ENCODE measurements at places on chromosomes 5 and 9.

- DNase-seq, result no peak
Observed at GRCh38 chr5:154358516-154359220, 87.1 kb upstream of the SAP30L start.

DNA sequence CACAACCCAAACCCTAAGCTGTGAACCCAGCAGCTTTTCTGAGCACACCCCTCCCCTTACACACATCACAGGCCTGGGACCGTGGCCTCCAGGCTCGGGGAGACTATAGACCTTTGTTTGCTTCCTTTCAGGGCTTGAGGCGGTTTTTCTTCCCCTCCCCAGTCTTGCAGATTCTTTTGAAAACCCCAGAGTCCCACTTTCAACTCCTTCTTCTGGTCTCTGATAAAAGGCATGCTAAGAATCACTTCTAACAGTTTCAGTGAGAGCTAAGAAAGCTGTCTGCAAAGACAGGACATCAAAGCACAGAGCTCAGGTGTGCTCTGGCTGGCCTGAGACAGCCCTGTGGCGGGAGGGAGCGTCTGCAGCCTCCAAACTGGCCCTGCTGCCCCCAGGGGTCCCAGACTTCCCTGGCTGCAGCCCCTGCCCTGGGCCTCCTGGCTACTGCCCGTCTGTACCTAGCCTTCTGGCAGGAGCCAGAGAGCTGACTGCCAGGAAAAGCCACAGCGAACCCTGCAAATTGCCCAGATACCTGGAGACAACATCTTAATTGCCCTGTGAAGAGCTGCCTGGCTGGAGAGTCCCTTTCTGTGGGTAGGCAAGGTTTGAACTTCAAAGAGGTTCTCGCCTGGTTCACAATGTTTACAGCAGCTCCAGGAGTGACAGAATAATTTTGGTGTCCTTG lies 138.9 kb downstream of the GADD45G start:
- DNase-seq, result peak; percentile 63

DNA sequence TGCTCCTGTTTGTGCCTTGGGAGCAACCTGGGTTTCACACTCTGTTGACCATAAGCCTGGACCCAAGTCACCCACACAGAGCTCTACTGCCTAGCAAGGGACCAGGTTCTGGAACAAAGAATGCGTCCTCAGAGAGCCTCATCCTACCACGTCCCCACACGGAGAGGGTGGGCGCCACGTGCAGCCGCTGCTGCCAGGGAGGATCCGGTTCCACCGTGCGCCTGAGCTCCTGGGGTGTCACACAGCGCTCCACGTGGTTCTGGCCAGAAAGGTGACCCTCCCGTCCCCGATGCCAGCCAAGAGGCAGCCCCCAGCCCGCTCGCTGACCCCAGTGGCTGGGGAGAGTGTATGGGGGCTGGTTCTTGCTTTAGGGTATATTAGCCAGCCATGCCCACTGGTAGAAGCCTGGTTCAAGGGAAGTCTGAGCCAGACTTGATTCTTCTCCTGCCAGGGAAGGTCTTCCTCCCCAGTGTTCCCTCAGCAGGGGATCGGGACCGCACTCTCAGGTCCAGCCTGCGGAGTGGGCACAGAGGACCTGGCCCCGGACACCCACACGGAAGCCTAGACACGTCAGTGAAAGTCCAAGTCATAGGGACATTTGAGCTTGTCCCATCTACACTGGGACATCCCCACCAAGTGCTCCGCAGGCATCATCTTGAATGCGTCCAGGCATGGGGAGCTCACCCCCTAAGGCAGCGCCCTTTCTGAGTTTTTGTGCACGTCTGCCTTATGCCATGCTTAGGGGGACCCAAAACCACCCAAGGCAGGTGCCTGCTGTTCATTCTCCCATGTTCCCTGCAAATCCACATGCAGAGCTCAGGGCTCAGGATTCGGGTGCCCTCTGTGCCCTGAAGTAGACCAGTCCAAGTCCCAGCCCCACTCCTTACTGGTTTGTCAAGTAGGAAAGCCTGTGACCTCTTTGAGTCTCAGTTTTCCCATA lies 2.4 kb downstream of the FCN1 start:
- no peak for DNase-seq

DNA sequence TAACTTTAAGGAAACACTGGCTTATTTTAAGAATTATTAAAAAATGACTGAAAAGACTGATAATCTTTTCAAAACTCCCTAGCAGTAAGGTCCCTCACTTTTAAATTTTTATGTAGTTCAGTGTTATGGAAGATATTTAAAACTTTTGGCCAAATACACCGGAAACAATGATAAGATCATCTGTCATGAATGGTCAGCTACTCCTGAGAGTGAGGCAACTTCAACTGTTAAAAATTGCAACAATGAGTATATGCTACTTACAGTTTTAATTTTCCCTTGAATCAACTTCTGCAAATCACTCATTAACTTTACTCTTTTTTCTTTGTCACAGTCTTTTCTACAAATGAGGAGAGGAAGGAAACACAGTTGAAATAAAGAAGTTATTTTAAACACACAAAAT lies 10.8 kb downstream of the PUM3 start:
- no peak for DNase-seq

- DNase-seq, result no peak
Observed at GRCh38 chr5:36630201-36631145, 24.1 kb downstream of the SLC1A3 start.

- DNase-seq, result no peak
Observed at GRCh38 chr5:171978519-171978918, 27.9 kb downstream of the FBXW11 start.

DNA sequence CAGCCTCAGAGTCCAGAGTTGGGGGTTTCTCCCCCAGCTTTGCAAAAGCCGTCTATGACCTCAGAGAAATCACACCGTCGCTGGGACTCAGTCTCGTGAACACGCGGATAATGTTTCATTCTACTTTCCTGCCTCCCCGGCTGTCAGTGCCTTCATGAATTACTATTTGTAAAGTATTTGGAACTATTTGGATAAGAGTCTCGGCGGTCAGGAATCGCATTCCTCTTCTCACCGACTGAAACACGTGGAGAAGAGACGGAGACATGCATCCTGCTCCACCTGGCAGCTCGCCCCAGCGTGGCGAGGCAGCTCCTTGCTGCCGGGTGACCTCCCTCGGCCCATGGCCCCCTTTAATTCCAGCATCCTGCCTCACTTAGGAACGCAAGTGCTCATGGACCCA lies 23.9 kb downstream of the IRX2 start:
- no peak for DNase-seq

- no peak for DNase-seq
Observed at GRCh38 chr5:5932824-5933223, 445.5 kb downstream of the MED10 start.

- DNase-seq, result no peak
Observed at GRCh38 chr9:89880721-89881120, 275.9 kb downstream of the GADD45G start.

DNA sequence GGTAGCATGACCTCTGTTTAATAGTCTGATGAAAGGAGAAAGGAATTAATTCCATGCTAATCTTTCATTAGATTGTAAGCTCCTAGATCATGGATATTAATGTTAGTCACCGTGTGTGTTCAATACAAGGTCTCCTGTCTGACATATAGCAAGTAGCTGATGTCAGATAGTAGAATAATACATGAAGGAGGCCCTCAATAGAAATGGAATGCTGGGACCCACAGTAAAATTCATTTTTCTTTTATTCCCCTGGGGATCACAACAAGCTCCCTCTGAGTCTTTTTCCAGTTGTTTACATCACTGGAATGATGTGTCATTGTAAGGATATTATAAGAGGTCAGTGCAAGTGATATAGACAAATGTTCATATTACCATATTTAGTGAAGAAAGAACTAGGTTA lies 240.3 kb upstream of the TRPC7 start:
- no peak for DNase-seq

GRCh38 chr9:119126040-119126439 lies 243.2 kb downstream of the BRINP1 start:
- DNase-seq, result no peak

- no peak for DNase-seq
Observed at GRCh38 chr5:74433896-74434829, 206.4 kb downstream of the ENC1 start.

- no peak for DNase-seq
Observed at GRCh38 chr9:281741-282645, 67.3 kb downstream of the DOCK8 start.

- no peak for DNase-seq
Observed at GRCh38 chr9:115200711-115201505, 83.0 kb upstream of the TNC start.

DNA sequence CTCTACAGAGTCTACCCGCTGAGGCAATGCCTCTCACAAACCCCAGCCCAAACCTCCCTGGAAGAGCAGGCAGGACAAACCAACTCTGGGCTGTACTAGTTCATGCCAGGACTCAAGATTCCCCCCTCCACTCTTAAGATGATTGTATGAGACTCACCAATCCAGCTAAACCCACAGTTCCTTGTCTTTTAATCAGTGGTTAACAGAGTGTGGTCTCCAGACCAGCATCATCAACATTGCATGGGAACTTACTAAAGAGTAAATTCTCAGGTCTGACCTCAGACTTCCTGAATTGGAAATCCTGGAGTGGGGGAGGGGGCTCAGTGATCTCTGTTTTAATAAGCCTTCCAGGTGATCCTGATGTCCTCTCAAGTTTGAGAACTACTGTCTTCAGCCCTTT lies 240.9 kb downstream of the GAS1 start:
- no peak for DNase-seq

DNA sequence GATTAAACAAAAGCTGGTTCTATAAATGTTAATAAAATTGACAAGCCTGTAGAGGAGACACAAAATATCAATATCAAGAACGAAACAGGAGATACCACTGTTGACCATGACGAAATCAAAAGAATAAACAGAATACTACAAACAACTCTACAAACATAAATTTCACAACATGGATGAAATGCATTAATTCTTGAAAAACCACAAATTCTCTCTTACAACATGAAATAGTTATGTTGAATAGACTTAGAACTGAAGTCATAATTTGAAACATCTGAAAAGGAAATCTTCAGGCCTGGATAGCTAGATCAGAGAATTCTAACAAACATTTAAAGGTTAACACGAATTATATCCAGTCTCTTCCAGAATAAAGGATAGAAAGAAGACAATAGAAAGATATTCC lies 6.9 kb upstream of the SPATA31C1 start:
- DNase-seq, result no peak

DNA sequence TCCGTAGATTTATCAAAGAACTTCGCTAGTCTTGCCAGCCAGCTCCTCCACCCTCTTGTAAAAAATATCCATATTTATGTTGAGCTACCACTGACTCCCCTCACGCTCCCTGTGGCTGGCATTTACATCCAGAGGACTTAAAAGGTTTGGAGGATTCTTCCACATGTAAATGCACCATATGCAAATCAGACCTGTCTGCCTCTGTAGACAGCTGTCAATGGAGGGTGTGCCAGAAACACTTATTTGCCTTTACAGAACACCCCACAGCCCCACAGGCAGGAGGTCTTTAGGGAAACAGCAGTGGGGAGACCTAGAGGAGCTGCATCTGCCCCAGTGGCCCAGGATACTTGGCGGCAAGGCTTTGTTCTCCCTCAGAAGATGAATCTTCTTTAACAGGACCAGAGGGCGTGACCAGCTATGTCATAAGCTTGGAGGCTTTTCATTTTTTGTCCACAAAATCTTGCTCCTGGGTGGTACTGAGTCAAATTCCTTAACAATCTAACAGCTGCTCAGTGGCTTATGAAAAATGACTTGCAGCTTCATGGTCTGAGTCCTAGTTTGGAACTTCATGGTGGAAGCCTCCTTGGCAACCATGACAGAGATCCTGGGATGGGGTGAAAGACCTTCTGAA lies 535.8 kb downstream of the EBF1 start:
- DNase-seq, result no peak

GRCh38 chr5:173479711-173480110 lies 136.7 kb downstream of the BOD1 start:
- DNase-seq, result no peak

DNA sequence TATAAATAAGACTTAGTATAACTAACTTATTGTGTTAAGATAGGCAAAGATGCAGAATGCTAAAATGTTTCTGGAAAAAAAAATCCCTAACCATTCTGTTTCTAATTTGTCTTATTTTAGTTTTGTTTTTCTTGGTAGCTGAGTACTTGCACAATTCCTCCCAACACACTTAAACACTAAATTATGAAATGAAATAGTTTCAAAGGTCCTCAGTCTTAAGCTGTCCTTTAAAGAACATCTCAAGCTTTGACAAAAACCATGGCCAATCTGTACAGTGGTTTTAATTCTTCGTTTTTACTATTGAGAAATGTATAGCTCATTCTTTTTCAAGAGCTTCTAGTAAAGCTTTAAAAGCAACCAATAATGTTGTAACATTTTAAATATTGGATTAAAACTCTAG lies 171.5 kb downstream of the EDIL3 start:
- DNase-seq, result no peak

DNA sequence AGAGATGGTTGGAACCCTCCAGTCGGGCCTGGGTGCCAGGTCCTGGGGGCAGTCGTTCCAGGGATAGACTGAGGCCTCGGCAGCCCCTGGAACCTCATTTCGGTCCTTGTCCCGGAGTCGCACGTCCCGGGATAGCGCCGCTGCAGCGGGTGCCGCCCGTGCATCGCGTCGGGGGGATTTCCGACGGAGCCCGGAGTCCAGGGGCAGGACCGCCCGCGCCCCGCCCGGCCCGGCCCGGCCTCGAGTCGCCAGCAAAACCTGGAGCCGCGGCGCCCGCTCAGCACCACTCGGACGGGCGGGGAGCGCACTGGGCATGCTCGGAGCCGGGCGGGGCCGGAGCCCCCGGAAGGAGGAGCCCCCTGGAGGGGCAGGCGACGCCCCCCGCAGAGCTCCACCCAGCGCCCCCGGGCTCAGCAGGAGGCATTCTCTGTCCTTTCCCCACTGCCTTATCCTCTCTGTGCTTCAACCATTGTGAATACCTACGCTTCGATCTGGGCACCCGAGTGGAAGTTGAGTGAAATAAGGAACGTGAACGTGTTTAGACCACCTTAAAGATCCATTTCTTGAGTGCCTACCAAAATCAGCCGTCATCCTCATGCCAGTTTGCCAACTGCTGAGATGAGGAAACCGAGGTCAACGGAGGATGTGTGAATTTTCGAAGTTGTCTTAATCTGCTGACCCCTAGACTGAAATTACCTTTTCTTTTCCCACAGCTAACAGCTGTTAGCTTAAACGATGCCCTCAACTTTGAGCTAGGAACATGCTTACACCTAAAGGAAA lies 1.7 kb upstream of the PTPN3 start:
- peak; percentile 63 for DNase-seq

DNA sequence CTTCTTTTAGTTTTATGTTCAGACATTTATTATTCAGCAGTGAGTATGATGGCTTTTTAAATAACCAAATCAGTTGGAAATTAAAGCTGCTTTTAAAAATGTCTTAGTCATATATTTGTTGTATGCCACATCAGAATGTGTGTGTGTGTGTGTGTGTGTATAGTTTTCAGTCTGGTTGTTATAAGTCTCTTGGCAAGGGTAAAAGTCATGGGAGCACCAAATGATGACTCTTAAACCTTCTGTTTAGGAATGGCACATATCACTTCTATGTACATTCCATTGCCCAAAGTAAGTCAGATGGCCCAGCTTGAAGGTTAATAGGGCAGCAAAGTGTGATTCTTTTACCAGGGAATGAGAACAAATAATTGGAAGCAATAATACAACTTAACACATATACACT lies 135.9 kb downstream of the RNF180 start:
- no peak for DNase-seq

GRCh38 chr9:18798508-18799290 lies 234.3 kb downstream of the SAXO1 start:
- DNase-seq, result no peak

Measured in WTC11 (cell line).